ENCODE measurements at places on chromosomes 3 and 15. TPM values are rescaled to one million over a fixed set of nuclear protein-coding genes. Genes with fewer than 3 reads are reported as not detected.

Gene ITIH4
- 25.0 TPM for polyA plus RNA-seq

Gene TMEM207
- not detected for polyA plus RNA-seq

Gene CD200R1
- 0.50 TPM for polyA plus RNA-seq

Gene ZNF502
- 2.5 TPM for polyA plus RNA-seq

Gene PLIN1
- 0.38 TPM for polyA plus RNA-seq

Gene KIF7
- polyA plus RNA-seq: 3.1 TPM

Gene CSPG5
- 0.50 TPM for polyA plus RNA-seq

Gene ALDH1L1
- 91.2 TPM for polyA plus RNA-seq

Gene TRIM42
- not detected for polyA plus RNA-seq

Gene GOLGA8G
- polyA plus RNA-seq: 0.13 TPM

Gene RETNLB
- not detected for polyA plus RNA-seq

Gene POLQ
- 0.13 TPM for polyA plus RNA-seq

Gene IL5RA
- not detected for polyA plus RNA-seq

Gene PTX3
- 1.4 TPM for polyA plus RNA-seq

Gene ZBTB47
- polyA plus RNA-seq: 42.3 TPM

Gene FAM3D
- polyA plus RNA-seq: 0.54 TPM

Gene ZDHHC23
- polyA plus RNA-seq: 1.5 TPM

Gene RAMAC
- 24.3 TPM for polyA plus RNA-seq

Gene CFAP100
- polyA plus RNA-seq: not detected

Gene COL6A5
- polyA plus RNA-seq: not detected

Gene SPSB4
- 0.13 TPM for polyA plus RNA-seq

Gene CILP
- polyA plus RNA-seq: 0.28 TPM

Data from aorta (tissue), 5 donors.